NCI-H146 (cell line): ENCODE measurements at places on chromosomes 1 and 21.

GRCh38 chr1:209652121-209652735 lies at the start of gene LAMB3:
LAMB3 (minus strand) TSS chr1:209652425; CDS start chr1:209650944, 1,481 bp downstream.
- no peak for DNase-seq

- no peak for DNase-seq
Observed at GRCh38 chr1:235997931-235998330, 67.0 kb downstream of the NID1 start.

DNA sequence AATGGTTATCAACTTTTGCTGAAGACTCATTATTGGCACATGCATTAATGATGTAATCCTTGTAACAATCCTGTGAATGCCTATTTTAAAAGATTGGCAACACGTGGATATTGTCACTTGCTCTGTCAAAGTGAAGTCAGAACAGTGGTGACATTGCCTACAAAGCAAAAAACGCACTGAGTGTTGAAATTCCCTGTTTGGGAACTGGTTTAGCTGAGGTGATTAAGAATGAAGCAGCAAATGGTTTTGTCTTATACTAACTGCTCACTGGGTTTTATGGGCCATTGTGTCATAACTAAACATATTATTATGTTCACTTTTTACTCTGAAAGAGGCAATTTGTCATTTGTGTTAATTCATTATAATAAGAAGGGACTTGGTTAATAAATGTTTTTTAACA lies 11.3 kb downstream of the OR14A16 start:
- DNase-seq: no peak

- no peak for DNase-seq
Observed at GRCh38 chr1:54200519-54200997, 591 bp downstream of the MRPL37 start.

GRCh38 chr1:168521401-168522000 lies 22.3 kb downstream of the XCL2 start:
- DNase-seq: no peak

- DNase-seq: no peak
Observed at GRCh38 chr1:154358519-154358918, 33.2 kb downstream of the ATP8B2 start.

- no peak for DNase-seq
Observed at GRCh38 chr1:182205351-182206022, 144.0 kb upstream of the ZNF648 start.

DNA sequence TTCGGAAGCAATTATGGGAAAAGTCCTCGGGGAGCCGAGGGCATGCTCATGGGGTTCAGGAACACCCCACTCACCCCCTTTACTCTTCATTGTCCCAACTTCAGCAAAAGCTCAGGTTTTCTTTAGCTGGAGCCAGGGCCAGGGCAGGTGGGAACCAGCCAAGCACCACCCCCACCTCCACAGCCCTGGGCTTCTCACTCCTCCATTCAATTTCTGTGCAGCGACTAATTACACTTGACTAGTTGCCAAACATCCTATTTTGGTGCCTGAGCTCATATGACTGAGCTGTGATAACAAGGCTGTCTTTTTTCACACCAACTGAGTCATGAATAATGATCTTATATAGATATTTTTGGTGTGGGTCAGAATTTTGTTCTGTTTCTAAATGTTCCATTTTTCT lies 257.2 kb upstream of the AJAP1 start:
- no peak for DNase-seq
